Activated naive CD4-positive, alpha-beta T cell (primary cell): ENCODE measurements at places on chromosomes 6 and 20.

- DNase-seq, result no peak
These were observed 1.2 kb upstream of the HDDC2 start for GRCh38 chr6:125302840-125303511.

DNA sequence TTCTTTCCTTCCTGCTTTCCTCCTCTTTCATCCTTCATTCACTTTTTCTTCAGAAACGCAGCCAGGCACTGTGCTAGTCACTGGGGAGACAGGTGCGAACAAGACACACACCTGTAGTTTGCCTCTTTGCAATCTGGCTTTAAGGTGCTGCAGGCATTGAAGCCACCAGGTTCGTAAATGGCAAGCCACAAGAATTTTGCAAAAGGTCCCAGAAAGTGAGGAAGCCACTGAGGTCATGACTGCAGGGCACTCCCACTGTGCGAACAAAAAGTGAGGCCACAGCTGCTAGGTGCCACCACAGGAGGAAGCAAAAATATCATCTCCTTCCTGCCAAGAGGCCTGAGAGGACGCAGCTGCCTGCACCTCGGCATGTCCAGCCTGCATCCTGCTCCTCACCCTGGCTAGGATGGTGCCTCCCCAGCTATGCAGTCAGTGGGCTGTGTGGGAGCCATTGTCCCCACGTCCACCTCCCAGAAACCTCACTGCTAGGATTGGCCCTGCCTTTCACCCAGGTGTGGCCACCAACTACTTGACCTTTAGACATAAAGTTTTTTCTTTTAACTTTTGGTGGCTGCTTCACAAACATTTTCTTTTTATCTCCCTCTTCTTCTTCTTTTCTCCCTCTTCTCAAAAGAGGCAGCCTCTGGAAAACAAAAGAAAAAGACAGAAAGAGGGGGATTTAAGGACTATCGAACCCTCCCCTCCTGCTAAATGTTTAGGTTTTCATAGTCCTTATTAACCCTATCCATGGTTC, 230.8 kb downstream of the BCAS1 start:
- DNase-seq, result peak; percentile 24

DNA sequence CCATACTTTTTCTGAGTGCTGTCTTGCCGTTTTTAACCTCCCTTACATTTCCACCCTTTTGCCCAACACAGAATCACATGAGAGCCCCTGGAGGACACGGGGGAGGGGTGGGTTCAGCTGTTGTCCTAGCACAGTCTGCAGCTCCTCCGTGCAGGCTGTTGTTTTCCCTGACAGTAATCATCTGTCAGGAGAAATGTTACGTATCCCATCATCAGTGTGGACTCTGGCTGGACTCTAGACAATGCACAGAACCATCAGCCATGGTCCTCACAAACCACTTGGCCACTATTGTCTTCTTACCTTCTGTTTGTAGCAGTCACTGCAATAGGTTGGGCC, 92.1 kb downstream of the RIN2 start:
- no peak for DNase-seq

DNA sequence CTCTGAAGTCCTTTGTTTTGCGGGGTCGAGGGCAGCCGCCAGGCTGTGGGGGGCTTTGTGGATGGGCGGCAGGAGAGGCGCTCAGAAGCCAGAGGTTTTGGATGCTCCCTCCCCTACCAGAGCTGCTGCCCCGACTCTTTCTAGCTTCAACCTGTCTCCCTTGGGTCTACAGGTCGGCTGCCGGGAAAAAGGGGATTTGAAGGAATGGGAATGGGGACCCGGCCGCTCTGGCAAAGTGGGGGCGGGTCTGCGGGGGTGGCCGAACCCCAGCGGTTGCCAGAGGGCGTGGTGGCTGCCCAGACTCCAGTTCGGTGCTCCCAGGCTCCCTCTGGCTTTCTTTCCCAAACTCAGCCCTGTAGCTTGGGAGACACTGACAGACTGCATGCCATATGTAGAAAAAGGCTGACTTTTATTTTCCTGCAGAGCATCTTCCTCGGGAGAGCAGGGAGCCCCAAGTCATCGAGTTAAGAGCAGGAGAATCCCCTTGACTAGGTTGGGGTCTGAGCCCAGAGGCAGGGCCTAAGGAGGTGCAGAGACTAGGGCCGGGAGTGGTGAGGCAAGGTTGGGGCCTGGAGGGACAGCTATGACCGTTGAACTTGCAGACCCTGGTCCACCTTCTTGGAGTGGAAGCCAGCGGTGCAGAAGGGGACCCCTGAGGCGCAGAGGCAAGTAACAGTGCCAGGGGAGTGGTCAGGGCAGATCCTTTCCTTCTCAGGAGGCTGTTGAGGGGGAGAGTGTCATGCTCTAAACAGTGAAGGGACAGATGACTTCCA, 1.4 kb upstream of the PPP1R18 start:
- no peak for DNase-seq

GRCh38 chr20:60463798-60464197, 505.6 kb downstream of the CDH26 start:
- DNase-seq, result no peak

GRCh38 chr6:41634657-41635056, 3.6 kb upstream of the MDFI start:
- no peak for DNase-seq

DNA sequence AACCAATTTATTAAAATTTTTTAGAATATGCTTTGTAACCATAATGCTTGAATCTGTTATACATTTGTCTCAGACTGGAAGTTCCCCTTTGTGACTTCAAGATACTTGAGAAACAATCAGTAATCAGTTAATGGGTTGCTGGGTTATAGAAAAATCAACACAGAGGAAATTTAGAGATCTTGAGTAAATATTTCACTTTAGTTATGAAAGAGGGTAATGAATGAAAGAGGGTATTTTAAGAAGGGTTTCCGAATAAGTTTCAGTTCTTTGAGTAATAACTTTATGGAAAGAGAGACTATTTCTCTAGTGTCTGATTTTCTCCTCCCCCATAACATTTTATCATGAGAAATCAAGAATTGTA, 21.4 kb downstream of the ZFAND3 start:
- no peak for DNase-seq

GRCh38 chr6:11433860-11434259, 103.7 kb upstream of the TMEM170B start:
- no peak for DNase-seq

DNA sequence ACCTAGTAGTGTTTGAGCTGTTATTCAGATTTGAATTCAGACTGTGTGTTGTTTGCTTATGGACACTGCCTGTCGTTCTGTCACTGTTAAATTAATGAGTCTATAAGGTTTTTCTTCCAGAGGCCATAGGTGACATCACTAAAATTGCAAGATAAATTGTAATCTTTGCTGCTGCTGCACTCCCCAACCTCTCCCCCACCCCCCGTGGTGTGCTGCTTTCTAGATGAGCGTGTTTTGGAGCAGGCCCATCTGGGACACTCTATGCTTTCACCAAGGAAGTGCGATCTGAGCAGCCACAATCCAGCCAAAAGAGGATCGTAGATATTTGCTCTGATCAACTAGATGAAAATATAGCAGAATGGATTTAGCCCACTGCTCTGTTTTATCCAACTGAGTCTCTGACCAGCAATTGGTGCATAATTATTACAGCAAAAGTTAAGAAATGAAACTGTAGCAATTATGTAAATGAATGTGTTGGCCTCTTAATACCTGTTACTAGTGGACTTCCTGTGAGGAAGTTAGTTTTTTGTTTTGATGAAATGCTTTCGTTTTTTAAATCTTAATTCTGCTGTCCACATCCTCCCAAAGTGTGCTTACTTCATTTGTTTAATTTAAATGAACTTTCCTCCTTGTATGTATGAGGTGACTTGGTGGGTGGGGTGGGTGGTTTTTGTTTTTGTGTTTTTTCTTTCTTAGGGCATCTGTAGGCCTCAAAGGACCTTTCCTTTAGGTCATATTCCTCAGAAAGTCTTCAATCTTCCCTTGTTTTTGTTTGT, 58.1 kb downstream of the RPRD1B start:
- DNase-seq, result no peak

DNA sequence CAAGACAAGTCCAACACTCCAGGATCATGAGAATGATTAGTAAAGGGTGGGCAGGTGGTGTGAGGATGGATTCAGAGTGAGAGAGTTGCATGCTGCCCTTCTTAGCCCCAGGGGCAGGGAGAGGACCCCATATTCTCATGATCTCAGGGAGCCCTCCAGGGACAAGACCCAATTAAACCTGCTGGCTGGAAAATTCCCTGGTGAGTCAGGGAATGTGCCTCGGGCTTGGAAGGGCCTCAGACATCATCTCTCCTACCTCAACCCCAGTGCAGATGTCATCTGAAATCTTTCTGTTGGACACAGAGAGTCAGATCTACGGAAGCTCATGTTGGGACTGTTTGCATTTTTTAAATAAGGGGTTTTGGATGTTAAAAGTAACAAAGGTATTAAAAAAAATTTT, 9.2 kb upstream of the SIRPD start:
- no peak for DNase-seq

- DNase-seq, result no peak
These were observed 292.9 kb downstream of the PLCB1 start for GRCh38 chr20:8425016-8425415.

- DNase-seq, result no peak
These were observed 8.2 kb downstream of the KIZ start for GRCh38 chr20:21133917-21134622.

DNA sequence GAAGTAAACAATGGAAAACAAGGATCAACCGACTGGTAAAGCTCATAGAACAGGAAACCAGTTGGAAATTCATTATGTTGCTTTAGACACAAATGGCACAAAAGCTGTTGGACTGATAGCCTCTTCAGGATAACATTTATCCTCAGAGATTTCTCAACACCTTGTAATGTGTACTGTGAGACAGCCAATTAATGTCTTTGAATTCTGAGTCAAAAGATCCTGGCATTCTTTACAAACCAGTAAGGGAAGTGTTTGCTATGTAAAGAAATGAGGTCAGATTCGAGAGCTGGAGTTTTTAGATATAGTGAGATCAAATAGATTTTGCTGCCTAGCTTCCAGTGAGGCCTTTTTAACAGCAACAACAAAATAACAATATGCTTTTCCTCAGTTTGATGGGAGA, 439.2 kb downstream of the C6orf118 start:
- no peak for DNase-seq

GRCh38 chr6:132190815-132191175, 210.5 kb downstream of the MOXD1 start:
- no peak for DNase-seq

GRCh38 chr6:105112577-105112976, 67.2 kb downstream of the POPDC3 start:
- no peak for DNase-seq

- no peak for DNase-seq
These were observed 60.6 kb downstream of the GPX5 start for GRCh38 chr6:28586324-28586723.

DNA sequence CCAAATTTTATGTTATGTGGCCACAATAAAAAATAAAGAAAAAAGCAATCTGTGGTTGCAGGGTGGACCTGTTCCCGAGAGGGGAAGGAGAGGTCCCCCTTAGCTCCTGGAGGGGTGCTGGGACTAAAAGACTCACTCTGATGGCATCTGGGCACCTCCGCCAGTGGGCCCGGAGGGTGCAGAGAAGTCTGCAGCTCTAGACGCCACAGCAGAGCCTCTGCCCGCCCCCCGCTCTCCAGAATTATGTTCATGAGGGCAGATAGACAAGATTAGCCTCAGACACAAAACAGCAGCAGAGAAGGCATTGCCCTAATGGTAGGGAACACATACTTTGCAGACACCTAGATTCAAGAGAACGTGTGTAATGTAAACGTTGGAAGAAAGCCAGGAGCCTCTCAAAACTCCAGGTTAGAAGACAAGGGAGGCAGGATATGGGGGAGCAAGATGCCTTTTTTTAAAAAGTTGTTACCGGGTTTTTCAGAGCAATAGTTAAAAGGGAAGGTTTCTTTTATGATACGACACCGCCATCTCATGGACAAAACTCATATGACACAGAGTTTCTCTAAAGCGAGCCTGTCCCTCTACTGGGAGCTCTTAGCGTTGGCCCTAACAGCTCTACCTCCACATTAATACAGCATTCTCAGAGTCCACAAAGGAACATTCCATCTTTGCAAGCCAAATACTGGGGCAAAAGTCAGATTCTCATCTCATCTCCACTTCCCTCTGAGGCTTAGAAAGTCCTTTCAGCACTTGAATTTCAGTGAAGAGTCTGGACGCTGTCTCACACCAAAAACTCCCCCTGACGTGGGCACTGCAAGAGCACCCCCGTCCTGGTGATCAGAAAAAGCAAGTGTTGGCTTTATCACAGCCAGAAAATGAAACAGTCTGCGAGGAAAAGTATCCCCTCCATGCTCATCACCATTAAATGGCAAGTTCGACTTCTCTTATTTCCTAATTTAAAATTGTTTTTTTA, 47.2 kb downstream of the FOXF2 start:
- no peak for DNase-seq

DNA sequence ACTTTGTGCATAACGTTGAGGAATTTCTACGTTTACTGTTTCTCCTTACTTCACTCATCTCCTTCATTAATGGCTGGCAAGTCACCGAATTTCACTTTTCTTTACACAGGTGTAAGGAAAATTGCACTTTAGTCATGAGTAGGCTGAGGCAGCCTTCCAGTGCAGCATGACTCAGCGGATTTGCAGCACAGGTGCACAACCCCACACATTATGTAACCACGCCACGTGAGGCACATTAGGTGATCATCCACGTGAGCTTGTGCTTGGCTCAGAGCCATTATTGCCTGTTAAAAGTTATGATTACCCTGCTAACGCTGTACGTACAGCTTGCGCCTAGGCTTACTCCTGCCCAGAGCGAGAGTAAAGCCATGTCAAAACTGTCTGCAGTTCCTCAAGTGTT, 158.8 kb downstream of the NKAIN2 start:
- DNase-seq, result no peak

- no peak for DNase-seq
These were observed 114.1 kb upstream of the SMLR1 start for GRCh38 chr6:130713144-130713543.

GRCh38 chr6:53301801-53302537, 46.8 kb downstream of the ELOVL5 start:
- no peak for DNase-seq
